Body of pancreas (tissue), 4 donors: ENCODE measurements at places on chromosomes 13 and 19. TPM values are rescaled to one million over a fixed set of nuclear protein-coding genes. Genes with fewer than 3 reads are reported as not detected.

Gene LIM2
- total RNA-seq = not detected

Gene KLF1
- total RNA-seq = not detected

Gene MBD3L3
- not detected for total RNA-seq

Gene TEX26
- total RNA-seq = not detected

DNA sequence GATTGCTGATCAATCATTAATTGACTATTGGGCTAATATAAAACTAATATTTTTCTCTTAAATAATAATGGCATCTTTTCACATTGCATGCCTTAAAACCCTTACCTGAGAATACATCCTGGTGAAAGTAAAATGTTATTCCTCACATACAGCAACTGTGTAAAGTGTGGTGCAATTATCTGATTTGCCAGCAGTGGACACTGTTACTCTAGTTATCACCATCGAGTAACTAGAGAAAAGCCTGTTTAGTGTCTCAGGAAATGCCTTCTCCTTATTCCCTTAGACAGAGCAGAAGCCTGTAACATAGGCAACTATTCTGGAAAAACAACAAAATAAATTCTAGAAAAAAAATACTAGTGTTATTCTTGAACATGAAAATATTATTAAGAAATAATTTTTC, 459.8 kb downstream of the FGF14 start:
- H3K27ac ChIP-seq = no peak overlapping the region
- no peaks in the 10 kb centered on the region for H3K36me3 ChIP-seq
- H3K4me1 ChIP-seq = no peaks in the 10 kb centered on the region
- DNase-seq = peak; percentile 13
- H3K27me3 ChIP-seq = no peaks in the 10 kb centered on the region
- no peak overlapping the region for H3K4me3 ChIP-seq

GRCh38 chr13:98847780-98848179, 95.3 kb upstream of the SLC15A1 start:
- H3K36me3 ChIP-seq = no peaks in the 10 kb centered on the region
- no peaks in the 10 kb centered on the region for H3K4me1 ChIP-seq
- no peaks in the 10 kb centered on the region for H3K27me3 ChIP-seq
- no peak overlapping the region for H3K27ac ChIP-seq
- DNase-seq = no peak
- no peak overlapping the region for H3K4me3 ChIP-seq

GRCh38 chr13:93173654-93174053, 53.0 kb upstream of the GPC6 start:
- H3K4me3 ChIP-seq = no peak overlapping the region
- H3K27ac ChIP-seq = no peak overlapping the region
- no peak for DNase-seq
- H3K4me1 ChIP-seq = no peaks in the 10 kb centered on the region
- no peaks in the 10 kb centered on the region for H3K27me3 ChIP-seq
- no peaks in the 10 kb centered on the region for H3K36me3 ChIP-seq

DNA sequence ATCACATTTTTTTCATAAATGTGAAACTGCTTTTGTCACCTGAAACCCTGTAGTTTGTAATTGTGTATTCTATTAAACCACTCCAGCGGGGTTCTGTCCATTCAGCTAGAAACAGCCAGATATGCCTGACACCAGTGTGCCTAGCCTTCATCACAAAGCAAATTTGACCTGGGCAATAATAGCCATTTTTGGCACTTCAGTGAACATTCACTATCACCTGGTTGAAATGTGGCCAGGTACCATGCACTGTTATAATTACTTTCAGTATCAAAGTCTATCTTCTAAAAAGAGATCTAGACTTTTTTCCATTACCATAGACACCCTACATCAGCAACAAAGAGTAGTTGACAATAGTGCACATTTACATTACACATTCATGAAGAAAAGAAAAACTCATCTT, 64.5 kb downstream of the ZNF257 start:
- no peak overlapping the region for H3K4me3 ChIP-seq
- H3K27me3 ChIP-seq = no peaks in the 10 kb centered on the region
- no peaks in the 10 kb centered on the region for H3K4me1 ChIP-seq
- H3K27ac ChIP-seq = no peak overlapping the region
- DNase-seq = no peak
- H3K36me3 ChIP-seq = no peaks in the 10 kb centered on the region

DNA sequence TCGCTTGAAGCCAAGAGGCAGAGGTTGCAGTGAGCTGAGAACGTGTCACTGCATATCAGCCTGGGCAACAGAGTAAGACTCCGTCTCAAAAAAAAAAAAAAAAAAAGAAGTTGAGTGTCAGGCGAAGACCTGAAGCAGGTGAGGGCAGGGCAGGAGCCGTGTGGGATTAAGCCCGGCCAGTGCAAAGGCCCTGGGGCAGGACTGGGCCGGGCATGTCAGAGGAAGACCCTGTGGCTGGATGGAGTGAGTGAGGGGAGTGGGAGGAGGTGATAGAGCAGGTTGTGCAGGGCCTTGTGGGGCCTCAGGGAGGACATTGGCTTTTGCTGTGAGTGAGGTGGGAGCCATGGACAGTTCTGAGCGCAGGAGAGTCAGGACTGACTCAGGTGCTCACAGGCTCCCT, 47.9 kb downstream of the TMED1 start:
- no peaks in the 10 kb centered on the region for H3K4me1 ChIP-seq
- H3K36me3 ChIP-seq = peaks cover 26% of the 10 kb centered on the region
- H3K27ac ChIP-seq = no peak overlapping the region

GRCh38 chr13:99224021-99224420, 23.4 kb downstream of the UBAC2 start:
- H3K4me1 ChIP-seq = peaks cover 9% of the 10 kb centered on the region
- no peak for DNase-seq
- no peaks in the 10 kb centered on the region for H3K27me3 ChIP-seq
- H3K27ac ChIP-seq = no peak overlapping the region
- no peaks in the 10 kb centered on the region for H3K36me3 ChIP-seq
- H3K4me3 ChIP-seq = no peak overlapping the region

- H3K36me3 ChIP-seq = no peaks in the 10 kb centered on the region
- H3K27ac ChIP-seq = no peak overlapping the region
- no peak for DNase-seq
- H3K4me3 ChIP-seq = no peak overlapping the region
- no peaks in the 10 kb centered on the region for H3K27me3 ChIP-seq
Observed at GRCh38 chr13:46577696-46578589, 25.0 kb downstream of the LRCH1 start.

- H3K4me1 ChIP-seq = no peaks in the 10 kb centered on the region
- no peak overlapping the region for H3K4me3 ChIP-seq
- DNase-seq = no peak
- no peaks in the 10 kb centered on the region for H3K27me3 ChIP-seq
Observed at GRCh38 chr19:43723588-43723987, 7.7 kb downstream of the IRGC start.

DNA sequence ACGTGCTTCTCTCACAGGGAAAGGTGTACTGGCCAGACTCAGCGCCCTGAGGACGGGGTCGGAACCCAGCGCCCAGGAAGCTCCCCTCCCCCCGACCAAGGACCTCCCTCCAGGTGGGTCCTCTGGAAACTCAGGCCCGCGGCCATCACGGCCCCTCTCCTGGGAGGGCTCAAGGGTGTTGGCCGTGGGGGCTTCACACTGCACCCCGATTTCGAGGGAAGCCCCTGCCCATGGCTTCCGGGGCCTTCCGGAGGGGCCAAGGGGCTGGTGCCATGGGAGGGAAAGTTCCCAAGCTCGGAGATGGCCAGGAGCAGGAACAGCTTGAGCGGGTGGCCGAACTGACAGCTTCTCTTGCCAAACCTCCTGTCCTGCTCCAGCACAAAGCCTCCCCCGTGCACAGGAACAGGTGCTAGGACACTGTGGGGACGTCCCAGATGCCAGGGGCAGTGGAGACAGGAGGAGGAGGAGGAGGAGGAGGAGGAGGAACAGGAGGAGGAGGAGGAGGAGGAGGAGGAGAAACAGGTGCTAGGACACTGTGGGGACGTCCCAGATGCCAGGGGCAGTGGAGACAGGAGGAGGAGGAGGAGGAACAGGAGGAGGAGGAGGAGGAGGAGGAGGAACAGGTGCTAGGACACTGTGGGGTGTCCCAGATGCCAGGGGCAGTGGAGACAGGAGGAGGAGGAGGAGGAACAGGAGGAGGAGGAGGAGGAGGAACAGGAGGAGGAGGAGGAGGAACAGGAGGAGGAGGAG, 10.0 kb downstream of the SBNO2 start:
- H3K4me1 ChIP-seq = peaks cover 34% of the 10 kb centered on the region
- H3K4me3 ChIP-seq = no peak overlapping the region
- DNase-seq = no peak
- no peaks in the 10 kb centered on the region for H3K36me3 ChIP-seq
- no peaks in the 10 kb centered on the region for H3K27me3 ChIP-seq
